Stimulated activated CD8-positive, alpha-beta memory T cell treated with anti-CD3 and anti-CD28 coated beads, Interleukin-4, amount 100 ng/mL, for 4 hours (primary cell): ENCODE measurements at places on chromosomes 1 and 21.

- DNase-seq, result no peak
Observed at GRCh38 chr1:228348708-228349467, 57.7 kb downstream of the TRIM11 start.

DNA sequence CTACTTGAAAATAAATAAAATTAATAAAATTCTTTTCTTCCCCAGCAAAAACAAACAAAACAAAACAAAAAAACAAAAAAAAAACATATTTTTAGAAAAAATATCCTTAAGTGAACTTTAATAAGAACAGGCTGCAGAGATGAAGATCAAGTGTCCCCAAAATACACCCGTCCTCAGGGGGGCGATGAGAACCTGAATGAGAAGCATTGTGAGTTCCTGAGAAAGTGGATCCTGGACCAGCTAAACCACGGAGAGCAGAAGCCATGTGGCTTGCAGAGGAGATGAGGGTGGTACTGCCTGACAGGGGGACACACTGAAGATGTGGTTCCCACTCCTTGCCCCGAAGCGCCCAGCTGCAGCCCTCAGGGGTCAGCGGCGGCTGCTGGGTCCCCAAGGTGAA, 89.3 kb downstream of the ITPKB start:
- no peak for DNase-seq

- DNase-seq, result no peak
Observed at GRCh38 chr1:63773815-63774616, at the start of gene ROR1. Gene ROR1 (plus strand): TSS chr1:63774017.

DNA sequence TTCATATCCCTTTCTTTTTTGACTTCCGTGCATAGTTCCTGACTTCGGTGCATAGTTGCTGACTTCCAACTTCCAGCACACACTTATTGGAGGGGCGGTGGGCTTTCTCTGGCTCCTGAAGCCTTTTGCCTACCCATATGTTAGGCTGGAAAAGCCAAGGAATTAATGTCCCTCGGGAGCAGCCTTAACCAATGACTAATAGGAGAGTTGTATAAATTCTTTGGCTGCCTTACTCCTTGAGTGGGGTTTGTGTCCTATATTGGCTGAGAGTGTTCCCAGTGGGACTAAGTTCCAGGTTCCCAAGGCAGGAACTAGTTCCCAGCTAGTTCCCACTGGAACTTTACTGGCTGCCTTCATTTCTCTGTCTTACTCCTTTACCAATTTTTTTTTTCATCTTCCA, 105.7 kb downstream of the ZNF326 start:
- DNase-seq, result no peak

GRCh38 chr21:46145840-46146691, 9.3 kb downstream of the FTCD start:
- no peak for DNase-seq

- DNase-seq, result no peak
Observed at GRCh38 chr1:153519242-153519641, 16.5 kb downstream of the S100A6 start.

DNA sequence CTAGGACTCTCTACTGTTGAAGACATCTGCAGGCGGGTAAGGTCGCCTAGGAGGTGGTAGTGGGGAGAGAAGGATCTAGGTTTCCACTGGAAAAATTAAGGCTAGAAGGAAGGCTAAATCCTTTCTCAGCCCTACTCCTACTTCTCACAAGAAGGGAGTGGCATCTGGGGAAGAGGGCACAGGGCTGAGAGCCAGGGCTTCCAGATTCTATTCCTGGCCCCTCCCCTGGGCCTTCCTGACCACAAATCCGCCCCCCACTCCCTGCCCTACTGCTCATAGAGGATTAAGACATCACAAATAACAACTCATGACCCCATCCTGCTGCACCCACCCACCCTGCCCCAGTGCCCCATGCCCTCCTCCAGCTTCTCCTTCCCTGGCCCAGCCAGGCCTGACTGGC, 2.5 kb downstream of the PHLDA3 start:
- no peak for DNase-seq

DNA sequence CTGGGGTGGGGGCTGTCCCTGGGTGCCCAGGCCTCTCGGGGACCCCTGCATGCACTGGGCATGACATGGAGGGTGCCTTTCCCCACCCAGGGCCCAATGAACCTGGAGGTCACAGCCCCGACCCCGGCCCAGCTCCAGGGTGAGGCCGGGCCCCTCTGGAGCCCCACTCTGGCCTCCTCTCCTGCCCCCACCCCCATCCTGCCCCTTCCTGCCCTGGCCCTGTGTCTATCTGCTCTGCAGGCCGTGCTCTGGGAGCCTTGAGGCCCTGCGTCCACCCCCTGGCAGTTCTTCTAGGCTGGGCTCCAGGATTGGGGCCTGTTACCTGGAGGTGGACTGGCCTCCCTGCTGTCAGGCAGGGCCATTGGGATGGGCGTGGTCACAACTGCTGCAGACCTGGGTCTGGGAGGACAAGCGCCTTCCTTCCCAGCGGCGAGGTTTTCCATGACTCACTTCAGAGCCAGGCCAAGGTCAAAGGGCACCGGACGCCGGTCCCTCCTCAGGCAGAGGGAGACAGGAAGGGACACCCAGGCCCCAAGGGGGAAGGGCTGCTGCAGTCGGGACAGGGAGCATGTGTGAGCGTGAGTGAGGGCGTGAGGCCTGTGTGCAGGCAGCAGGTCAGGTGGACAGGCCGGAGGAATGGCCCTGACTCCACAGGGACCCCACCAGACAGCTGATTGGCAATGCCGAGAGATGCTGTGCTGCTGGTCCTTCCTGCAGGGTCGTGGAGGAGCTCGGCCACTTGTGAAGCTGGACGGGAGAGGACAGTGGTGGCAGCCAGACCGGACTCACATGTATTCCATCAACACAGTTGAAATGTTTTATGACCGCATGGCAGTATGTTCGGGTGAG, 31.1 kb upstream of the POFUT2 start:
- no peak for DNase-seq

DNA sequence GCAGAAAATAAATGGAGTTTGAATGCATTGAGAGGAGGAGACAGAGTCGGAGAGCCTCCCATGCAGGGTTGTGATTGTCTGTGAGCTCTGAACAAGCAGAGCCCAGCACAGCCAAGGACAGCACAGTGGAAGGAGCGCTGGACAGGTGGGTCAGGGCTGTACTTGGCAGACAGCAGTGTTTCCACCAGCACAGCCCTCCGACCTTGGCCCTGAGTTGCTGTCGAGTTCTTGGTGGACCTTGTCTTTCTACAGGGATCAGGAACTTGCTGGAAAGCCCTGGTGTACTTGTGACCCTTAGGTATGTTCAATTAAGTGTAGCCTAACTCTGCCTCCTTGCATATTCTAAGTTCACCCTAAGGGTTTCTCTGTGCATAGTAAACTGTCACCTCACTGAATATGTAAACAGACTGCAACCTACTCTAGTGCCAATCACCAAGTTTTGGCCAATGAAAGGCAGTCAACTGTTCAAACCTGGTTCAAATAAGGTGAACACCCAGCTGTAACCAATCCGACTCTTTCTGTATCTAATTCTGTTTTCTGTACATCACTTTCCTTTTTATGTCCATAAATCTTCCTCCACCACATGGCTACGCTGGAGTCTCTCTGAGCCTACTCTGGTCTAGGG, 86.6 kb upstream of the SLC25A33 start:
- DNase-seq, result no peak

GRCh38 chr1:65527190-65527589, 106.7 kb downstream of the LEPR start:
- DNase-seq, result no peak

GRCh38 chr1:113534875-113535274, 144.6 kb downstream of the MAGI3 start:
- no peak for DNase-seq

- no peak for DNase-seq
Observed at GRCh38 chr1:148362626-148363438, 120.3 kb downstream of the PPIAL4G start.

GRCh38 chr21:26406526-26406925, 166.6 kb downstream of the CYYR1 start:
- DNase-seq, result no peak

DNA sequence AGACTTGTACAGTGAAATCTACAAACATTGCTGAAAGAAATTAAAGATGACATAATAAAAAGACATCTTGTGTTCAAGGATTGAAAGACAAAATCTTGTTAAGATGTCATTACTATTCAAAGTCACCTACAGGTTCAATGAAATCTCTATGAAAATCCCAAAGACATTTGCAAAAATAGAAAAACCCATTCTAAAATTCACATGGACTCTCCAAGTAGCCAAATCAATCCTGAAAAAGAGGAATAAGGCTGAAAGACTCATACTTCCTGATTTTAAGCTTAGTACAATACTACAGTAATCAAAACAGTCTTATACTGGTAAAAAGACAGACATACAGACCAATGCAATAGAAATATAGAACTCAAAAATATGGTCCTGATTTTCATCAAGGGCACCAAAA, 78.6 kb downstream of the PCSK9 start:
- no peak for DNase-seq

DNA sequence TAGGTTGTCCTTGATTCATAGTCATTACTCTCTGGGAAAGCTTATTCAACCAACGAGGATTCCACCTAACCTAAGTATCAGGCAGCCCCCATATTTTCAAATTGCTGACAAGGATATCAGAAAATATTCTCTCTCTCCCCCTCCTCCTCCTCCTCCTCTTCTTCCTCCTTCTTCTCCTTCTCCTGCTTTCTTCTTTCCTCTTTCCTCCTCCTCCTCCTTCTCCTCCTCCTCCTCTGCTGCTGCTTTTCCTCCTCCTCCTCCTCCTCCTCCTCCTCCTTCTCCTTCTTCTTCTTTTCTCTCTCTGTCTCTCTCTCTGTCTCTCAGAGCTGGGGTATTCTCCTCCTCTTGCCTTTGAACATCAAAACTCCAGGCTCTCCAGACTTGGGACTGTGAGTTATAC, 2.5 kb upstream of the IGSF9 start:
- no peak for DNase-seq

DNA sequence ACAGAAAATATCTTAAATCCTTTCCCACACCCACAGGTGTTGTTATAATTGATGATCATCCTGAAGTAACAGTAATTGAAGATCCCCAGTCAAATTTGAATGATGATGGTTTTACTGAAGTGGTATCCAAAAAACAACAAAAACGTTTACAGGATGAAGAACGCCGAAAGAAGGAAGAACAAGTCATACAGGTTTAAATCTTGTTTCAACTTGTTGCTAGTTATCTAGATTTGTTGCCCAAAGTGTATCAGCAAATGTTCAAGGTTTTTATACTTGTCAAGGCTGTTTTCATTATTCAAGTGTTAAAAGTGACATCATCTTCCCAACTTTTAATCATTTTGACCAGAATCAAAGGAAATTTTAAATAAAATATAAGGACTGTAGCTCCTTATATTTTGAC, 64.7 kb downstream of the PRRC2C start:
- DNase-seq, result no peak

DNA sequence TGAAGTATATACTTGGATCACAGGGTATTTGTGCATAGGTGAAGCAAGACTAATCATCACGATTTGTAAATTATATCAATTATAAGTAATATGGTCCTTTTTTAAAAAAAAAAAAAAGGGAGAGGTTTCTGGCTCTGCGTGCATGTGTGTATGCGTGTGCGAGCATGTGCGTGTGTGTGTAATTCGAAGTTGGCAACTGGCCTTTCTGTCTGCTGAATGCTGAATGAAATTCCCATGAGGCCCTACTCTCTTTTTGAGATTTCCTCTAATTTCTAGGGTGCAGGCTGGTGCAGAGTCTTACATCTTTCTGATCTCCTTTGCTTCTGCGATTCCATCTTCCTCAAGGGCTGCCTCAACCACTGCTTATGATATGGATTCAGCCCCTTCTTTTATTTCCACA, 212.2 kb downstream of the URB2 start:
- DNase-seq, result no peak

GRCh38 chr1:104648269-104648691, 898.6 kb downstream of the AMY1C start:
- DNase-seq, result no peak

DNA sequence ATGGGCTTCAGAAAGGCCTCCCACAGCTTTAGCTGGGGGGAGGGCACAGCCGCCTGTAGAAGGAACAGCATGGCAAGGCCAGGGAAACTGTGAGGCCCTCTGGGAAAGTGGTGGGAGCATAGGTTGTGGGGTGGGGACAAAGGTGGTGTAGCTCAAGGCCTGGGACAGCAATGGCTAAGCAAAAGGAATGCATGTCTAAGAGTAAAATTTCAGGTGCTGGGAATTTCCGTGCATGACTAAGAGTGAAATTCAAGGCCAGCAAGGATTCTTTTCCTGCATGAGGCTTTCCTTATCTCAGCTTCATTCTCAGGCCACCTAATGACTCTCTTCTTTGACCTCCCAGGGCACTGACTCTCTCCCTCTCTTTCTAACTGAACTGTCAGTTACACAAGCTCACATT, 86.5 kb upstream of the WNT4 start:
- DNase-seq, result no peak

DNA sequence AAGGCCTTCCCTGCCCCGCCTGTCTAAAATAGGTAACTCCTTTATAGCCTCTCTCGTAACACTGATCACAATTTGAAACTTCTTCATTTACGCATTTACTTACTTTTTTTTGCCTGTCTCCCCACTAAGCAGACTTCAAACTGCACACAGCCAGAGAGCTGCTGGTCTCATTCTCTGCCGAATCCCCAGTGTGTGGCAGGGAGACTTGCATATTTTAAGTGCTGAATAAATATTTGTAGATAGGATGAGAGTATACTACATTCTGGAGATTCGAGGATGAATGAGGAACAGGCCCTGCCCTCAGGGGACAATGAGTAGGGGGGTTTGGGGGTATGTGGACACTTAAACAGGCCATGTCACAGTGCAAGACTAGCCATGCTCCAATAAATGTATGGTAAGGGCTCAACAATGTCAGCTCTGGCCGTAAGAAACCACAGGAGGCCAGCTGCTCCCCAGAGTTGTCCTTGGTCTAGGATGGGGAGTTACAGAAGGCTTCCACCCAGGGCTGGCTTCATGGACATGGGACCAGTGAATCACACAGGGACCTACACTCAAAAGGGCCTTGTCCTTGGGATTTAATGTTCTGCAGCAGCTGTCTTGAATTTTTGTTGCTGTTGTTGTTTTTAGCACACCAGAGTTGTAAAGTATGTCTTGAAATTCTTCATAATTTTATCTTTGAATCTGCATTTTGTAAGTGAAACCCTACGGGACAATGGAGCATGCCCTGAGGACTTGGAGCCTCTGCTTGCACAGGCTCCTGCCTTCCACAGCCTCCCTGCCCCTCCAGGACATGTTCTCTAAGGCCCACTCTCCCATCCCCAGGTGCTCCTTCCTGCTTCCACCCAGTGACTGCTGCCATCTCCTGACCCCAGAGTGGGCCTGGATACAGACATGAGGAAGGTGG, 8.5 kb downstream of the DIO1 start:
- no peak for DNase-seq
